ENCODE measurements at places on chromosomes 16 and 17. TPM values are rescaled to one million over a fixed set of nuclear protein-coding genes. Genes with fewer than 3 reads are reported as not detected.

Gene MYL11
- total RNA-seq: not detected

GRCh38 chr17:74337834-74338500 is 11.9 kb downstream of the KIF19 start:
- DNase-seq: no peak

Gene SLC5A10
- total RNA-seq: not detected

DNA sequence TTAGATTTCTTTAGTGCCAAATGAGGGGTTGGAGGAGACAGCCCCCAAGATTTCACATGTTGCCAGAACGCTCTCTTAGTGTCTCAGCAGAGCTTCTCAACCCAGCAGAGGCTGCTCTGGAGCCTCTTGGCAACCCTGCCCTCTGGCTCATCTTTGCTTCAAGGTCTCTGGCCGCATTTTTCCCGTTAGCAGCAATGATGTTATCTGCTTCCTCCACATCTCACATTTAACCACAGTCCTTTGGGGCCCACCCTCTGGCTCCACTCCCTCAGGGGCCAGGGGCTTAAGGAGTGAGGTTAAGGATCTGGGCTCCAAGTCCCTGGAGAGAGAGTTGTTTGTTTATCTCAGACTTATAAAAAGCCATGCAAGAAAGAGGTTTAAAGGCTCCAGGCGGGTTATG is 3.3 kb upstream of the XYLT1 start:
- DNase-seq: peak; percentile 38

Gene MYO1C
- 18.5 TPM for total RNA-seq

Gene TNS4
- total RNA-seq: 8.4 TPM

Data from activated CD8-positive, alpha-beta T cell treated with anti-CD3 and anti-CD28 coated beads, Interleukin-2, amount 10 ng/mL, durations not matched to agents 7 days and 5 days (primary cell).